ENCODE measurements at places on chromosomes 5 and 9.

DNA sequence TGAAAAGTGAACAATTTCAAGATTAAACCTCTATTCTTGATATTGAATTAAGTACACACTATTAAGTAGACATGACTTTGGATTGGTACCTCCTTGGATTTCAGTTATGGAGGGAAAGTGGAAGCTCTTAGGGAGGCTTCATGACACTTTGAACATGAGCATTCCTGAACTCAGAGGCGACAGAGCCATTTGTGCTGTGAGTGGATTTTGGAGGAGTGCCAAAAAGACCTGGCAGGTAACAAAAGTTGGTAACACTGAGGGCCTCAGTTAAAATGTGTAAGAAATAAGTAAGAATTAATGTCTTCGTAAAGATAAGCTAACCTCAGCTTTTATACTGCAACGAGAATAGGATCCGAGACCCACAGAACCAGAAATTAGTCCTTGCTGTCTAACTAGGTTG is 356.7 kb downstream of the ARRDC3 start:
- no peak for DNase-seq

- no peak for DNase-seq
Observed at GRCh38 chr9:3848445-3849114, 322.8 kb upstream of the RFX3 start.

DNA sequence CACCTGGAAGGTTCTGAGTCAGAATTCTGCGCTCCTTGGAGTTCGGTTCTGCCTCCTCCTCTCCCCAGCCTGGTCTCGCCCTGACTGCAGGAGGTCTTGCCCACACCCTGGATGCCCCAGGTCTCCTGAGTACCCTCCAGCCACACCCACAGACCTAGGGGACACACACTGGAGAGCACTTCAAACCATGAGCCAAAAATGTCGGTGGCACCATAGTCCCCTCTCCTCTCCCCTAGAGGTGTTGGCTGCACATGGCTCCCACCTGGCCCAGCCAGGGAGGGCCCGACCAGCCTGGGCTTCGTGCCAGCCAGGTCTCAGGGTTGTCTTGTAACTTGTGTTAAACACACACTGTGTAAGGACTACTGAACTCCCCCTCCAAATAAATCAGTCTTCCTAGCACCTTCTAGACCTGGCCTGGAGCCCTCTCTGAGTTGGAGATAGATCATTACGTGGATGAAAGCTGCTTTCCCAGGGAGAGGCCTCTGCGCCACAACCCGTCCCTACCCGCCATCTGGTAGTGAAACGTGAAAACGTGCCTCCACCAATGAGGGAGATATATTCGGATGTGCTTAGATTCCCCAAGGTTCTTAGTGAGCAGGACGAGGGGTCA is 49.9 kb upstream of the CTSL start:
- no peak for DNase-seq

DNA sequence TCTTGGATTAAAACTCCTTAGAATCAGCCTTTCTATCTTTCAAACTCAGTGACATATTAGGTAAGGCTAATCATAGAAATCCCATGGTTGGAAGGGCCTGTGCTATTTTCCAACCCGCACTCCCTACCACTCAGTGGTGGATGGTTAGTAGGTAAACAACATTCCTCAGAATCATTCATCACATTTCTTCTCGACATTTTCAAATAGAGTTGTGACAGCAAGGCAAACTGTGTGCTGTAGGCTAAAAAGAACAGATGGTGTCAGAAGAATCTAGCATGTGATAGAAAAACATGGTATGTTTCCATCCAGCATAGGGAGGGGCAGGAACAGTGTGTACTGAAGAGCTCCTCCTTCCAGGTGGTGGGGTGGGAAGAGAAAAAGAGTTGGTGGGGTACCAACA is 227.3 kb upstream of the NMUR2 start:
- no peak for DNase-seq

DNA sequence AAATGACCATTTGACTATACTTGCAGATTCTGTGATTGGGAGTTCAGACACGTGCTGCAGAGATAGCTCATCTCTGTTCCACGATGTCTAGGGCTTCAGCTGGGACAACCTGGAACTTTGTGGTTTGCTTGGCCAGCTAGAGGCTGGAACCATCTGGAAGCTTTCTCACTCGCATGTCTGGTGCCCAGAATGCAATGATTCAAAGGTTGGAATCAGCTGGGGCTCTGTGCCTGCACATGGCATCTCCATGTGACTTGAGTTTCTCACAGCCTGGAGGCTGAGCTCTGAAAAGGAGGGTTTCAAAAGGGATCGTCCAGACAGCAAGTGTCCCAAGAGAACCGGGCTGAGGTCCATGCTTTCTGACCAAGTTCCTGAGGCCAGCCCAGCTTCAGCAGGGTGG is 465.2 kb downstream of the GADD45G start:
- no peak for DNase-seq

DNA sequence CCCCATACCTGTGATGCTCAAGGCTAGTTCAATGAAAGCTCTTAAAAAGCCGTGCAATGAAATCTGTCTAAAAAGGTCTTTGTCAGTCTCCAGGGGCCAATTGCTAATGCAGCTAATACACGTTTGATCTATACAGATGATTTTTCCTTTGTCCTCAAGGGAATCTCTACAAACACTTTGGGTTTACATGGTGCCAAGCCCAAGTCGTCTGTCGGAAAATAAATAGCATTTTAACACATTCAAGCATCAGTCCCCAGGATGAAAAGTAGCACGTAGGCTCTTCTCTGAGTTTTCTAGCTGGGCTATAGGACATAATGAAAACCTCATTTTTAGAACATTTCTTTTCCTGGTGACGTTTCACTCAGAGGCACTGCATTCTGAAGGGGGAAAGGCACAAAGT is 477.4 kb upstream of the WWC1 start:
- no peak for DNase-seq

GRCh38 chr5:19492861-19493260 is 495.1 kb downstream of the CDH18 start:
- DNase-seq: no peak

DNA sequence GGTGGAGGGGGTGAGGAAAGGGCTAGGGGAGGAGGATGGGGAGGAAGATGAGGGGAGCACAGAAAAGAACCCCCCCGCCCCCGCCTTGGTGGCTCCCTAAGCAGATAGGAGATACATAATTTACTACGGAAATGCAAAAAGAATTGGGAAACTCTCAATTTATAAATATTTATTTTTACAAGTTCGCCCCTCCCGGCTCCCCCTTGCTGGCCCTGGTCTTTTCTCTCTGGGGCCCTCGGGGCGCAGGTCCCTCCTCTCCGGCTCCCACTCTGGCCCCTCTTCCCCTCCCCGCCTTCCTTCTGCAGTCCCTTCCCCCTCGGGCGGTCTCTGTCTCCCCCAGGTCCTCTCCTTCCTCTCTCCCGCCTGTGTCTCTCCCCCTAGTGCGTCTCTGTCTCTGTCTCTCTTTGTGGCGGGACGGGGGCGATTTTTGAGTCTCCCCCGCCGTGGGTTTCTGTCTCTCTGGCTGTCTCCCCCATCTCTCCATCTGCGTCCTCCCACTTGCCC is 173.6 kb upstream of the IER5L start:
- DNase-seq: no peak

- no peak for DNase-seq
Observed at GRCh38 chr5:142852416-142853198, 82.4 kb downstream of the ARHGAP26 start.

- no peak for DNase-seq
Observed at GRCh38 chr5:131997727-131998117, 13.7 kb downstream of the ACSL6 start.

- no peak for DNase-seq
Observed at GRCh38 chr5:151699071-151699901, 12.6 kb upstream of the SPARC start.

GRCh38 chr5:169300468-169301385 is at the start of gene SLIT3:
Gene SLIT3 (minus strand): TSS chr5:169301139. CDS start chr5:169300709, 430 bp downstream.
- no peak for DNase-seq

DNA sequence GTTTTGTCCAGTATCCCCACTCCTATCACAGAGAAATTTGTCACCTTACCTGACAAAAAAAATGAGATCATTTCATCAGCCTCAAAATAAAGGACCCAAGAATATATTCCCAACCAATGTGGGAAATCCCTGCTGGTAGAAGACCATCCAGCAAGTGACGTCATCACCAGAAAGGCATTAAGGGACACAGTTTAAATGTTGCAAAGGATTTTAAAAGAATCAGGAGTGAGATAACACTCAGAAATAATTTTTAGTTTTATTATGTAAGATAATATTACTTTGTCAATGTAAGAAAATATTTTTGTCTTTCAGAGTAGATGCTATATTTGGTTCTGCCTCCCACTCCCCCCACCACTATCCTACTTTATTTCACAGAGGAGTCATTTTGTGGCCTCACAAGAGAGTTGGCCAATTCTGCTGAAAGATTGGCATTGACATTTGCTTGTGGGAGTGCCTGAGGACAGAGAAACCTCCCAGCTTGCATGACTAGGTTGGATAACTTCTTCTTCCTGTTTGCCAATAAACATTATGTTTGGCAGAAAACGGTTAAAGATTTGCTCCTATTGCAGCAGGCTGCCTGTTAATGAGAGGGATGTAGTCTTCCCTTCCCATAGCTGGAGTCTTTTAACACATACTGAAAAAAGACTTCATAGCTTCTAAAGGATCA is 288.6 kb upstream of the DAB2 start:
- DNase-seq: no peak

- DNase-seq: no peak
Observed at GRCh38 chr5:64861281-64861680, 92.6 kb downstream of the CWC27 start.

- DNase-seq: no peak
Observed at GRCh38 chr5:136143763-136144162, 11.1 kb downstream of the SMAD5 start.

- DNase-seq: no peak
Observed at GRCh38 chr5:73859696-73860095, 233.7 kb downstream of the ARHGEF28 start.

- no peak for DNase-seq
Observed at GRCh38 chr9:81635521-81636254, 53.7 kb downstream of the TLE1 start.

GRCh38 chr5:67094476-67095300 is 101.9 kb downstream of the CD180 start:
- DNase-seq: no peak

All from T-helper 9 cell (primary cell).